Eye (tissue), 1 donor: ENCODE measurements at places on chromosomes 5 and 9.

- DNase-seq: no peak
Observed at GRCh38 chr5:31866166-31866565, 227.2 kb downstream of the PDZD2 start.

- peak; percentile 69 for DNase-seq
Observed at GRCh38 chr9:134263596-134263995, 62.7 kb upstream of the RXRA start.

DNA sequence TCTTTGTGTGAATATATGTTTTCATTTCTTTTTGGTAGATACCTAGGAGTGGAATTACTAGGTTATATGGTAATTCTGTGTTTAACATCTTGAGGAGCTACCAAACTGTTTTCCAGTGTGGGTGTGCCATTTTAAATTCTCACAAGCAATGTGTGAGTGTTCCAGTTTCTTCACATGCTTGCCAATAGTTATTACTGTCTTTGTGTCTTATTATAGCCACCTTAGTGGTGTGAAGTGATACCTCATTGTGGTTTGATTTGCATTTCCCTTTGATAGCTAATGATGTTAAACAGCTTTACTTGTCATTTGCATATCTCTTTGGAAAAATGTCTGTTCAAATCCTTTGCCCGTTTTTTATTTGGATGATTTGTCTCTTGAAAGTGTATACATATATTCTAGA, 513.0 kb downstream of the TMEM38B start:
- no peak for DNase-seq

GRCh38 chr5:58156361-58156760, 303.5 kb downstream of the PLK2 start:
- peak; percentile 57 for DNase-seq

- no peak for DNase-seq
Observed at GRCh38 chr9:10875752-10876151, 262.9 kb upstream of the PTPRD start.

DNA sequence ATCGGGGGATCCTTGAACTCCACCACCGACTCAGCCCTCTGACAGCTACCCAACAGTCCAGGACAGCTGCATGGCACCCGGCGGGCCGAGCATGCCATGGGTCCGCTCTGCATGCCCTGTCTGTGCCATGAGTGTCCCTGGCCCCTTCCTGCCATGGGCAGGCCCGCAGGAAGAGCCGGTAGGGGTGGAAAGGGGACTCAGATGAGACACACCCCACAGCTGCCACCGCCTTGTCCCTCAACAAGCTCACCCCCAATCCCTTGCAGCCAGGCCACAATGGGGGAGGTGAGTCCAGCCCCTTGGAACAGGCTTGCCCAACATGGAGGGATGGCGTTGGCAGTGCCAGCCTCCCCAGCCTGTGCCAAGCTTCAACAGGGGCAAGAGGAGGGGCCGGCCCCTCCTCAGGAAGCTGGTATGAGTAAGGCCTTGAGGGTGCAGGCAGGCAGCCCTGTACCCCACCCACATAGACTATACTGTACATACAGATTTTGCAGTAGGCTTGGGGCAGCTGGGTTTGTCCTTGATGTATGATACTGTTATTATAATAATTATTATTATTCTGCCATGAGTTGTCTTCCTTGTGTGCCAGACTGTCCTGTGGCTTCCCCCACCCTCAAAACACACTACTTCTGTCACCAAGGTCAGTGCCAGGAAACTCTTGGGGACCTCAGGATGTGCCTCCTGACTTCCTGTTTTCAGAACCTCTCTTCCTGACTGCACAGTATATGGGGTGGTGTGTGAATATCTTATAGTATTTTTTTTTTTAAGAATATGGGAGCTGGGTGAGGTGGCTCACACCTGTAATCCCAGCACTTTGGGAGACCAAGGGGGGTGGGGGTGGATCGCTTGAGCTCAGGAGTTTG, 12.0 kb upstream of the SLC34A1 start:
- no peak for DNase-seq

DNA sequence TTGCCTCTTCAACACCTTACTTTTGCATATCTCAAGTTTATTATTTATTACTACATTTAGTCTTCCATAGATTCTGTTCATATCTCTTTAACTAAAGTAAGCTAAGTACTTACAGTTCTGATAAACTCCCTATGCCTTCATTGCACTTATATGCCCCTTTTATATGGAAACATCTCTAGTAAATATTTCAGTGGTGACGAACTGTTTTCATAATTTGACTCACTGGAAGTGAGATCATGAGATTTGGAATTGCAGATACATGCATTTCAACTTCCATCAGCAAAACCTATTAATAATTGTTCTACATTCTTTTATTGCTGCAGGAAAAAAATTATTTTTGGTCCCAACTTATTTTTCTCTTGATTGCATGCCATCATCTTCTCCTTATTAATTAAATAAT, 263.5 kb downstream of the CD180 start:
- no peak for DNase-seq

GRCh38 chr5:169989365-169989764, 9.1 kb upstream of the INSYN2B start:
- DNase-seq: no peak

GRCh38 chr5:56705217-56705616, 110.1 kb upstream of the MAP3K1 start:
- no peak for DNase-seq
